AG08395 (cell line): ENCODE measurements at places on chromosomes 5 and 9.

DNA sequence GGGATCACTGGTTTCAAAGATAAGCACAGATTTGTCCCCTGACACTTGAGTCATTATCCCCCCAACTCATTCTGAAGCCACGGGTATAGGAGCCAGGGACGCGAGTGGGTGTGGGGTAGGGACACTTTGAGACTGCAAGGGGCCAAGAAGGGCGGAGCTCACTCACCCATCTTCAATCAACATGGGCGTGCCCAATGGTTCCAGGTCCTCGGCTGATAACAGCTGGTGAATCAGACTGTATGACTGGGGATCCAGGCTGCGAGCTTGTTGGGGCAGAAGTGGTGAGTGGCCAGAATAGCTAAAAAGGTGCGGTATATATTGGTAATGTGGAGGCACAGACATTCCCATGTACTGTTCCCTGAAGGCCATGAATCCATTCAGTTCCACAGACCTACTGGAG is 30.7 kb upstream of the NR5A1 start:
- DNase-seq, result no peak

DNA sequence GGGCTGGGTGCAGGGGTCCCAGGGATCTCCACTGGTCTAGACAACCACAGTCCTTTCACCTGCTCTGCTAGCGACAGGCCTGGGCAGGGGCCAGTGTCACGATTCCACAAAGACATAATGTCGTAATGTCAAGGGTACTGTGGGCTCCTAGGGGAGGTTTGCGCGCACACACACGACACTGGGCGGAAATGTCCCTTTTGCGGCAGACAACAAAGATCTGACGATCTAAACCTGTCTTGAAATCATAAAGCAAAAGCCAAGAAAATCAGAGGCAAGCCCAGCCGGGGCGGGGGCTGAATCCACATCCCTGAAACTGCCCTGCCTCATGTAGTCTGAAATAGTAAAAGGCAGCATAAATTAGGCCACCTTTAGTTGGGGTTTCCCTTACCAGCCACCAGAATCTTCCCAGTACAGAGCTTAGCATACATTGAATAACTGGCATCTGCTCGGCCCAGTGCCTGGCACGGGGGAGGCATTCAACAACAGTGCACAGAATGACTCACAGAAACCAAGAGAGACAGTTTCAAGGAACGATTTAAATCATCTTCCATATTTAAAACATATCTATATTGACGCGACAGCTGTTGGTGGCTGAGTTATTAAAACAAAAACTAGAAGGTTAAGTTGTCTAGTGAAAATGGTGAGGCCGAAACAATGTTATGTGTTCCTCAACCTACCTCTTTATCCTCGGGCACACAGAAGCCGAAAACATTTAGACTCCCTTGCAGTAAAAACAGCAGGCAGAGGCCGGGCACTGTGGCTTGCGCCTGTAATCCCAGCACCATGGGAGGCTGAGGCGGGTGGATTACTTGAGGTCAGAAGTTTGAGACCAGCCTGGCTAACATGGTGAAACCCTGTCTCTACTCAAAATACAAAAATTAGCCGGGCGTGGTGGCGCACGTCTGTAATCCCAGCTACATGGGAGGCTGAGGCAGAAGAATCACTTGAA is 151.0 kb downstream of the MYO10 start:
- DNase-seq, result no peak

GRCh38 chr5:178524093-178524882 is 65.9 kb downstream of the COL23A1 start:
- DNase-seq, result no peak

- no peak for DNase-seq
Measured at GRCh38 chr9:92257327-92257726, 36.2 kb downstream of the IARS1 start.

DNA sequence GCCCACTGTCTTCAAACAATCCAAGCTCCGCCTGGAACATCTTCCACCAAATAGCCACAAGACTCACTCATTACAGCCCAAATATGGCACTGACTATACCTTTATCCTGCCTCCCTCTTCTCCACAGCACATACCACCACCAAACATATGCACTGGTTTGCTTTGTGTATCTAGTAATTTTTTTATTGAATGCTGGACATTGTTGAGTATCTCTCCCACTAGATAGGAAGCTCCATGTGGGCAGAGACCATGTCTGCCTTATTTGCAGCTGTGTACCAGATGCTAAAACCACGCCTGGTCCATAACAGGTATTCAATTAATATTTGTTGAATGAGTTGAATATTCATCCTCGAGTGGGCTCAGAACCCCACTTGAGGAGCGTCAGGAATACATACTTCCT is 67.2 kb upstream of the FUBP3 start:
- no peak for DNase-seq

GRCh38 chr9:14316602-14317300 is 2.8 kb upstream of the NFIB start:
- no peak for DNase-seq

GRCh38 chr5:176650354-176650884 is 3.1 kb downstream of the TSPAN17 start:
- DNase-seq, result no peak

GRCh38 chr5:32791536-32792243 is 80.6 kb downstream of the NPR3 start:
- no peak for DNase-seq

GRCh38 chr9:134855231-134855899 is 25.2 kb upstream of the FCN2 start:
- no peak for DNase-seq

GRCh38 chr5:92401-93220 is 643 bp downstream of the PLEKHG4B start:
- no peak for DNase-seq

- no peak for DNase-seq
Measured at GRCh38 chr9:102967979-102968378, 27.2 kb upstream of the CYLC2 start.
